ENCODE measurements at places on chromosomes 5 and 9. TPM values are rescaled to one million over a fixed set of nuclear protein-coding genes. Genes with fewer than 3 reads are reported as not detected.

The ANKRD18B gene
- polyA plus RNA-seq, result 0.86 TPM

The SLC45A2 gene
- 1.0 TPM for polyA plus RNA-seq

The PIP5KL1 gene
- polyA plus RNA-seq, result 1.4 TPM

The KIAA1191 gene
- 152 TPM for polyA plus RNA-seq

The SLCO6A1 gene
- not detected for polyA plus RNA-seq

The FKBP15 gene
- 33.4 TPM for polyA plus RNA-seq

The EIF4EBP3 gene
- polyA plus RNA-seq, result 10.5 TPM

The PHF24 gene
- polyA plus RNA-seq, result 0.33 TPM

The SPAAR gene
- 1.4 TPM for polyA plus RNA-seq

The PCBD2 gene
- 17.1 TPM for polyA plus RNA-seq

The ZFYVE16 gene
- 102 TPM for polyA plus RNA-seq

The ARSI gene
- 2.6 TPM for polyA plus RNA-seq

The PTGR1 gene
- 278 TPM for polyA plus RNA-seq

The FAM221B gene
- 0.40 TPM for polyA plus RNA-seq

The GRK6 gene
- 24.2 TPM for polyA plus RNA-seq

Data from left kidney (tissue), 8 donors.